ENCODE measurements at places on chromosomes 3 and 15.

- no peak for DNase-seq
Observed at GRCh38 chr15:88982946-88983342, 69.8 kb upstream of the MFGE8 start.

- DNase-seq = no peak
Observed at GRCh38 chr15:79682285-79682684, 214.5 kb downstream of the MTHFS start.

- DNase-seq = no peak
Observed at GRCh38 chr3:72006631-72007556, 221.9 kb upstream of the PROK2 start.

- DNase-seq = no peak
Observed at GRCh38 chr3:121483290-121483689, 62.5 kb downstream of the POLQ start.

DNA sequence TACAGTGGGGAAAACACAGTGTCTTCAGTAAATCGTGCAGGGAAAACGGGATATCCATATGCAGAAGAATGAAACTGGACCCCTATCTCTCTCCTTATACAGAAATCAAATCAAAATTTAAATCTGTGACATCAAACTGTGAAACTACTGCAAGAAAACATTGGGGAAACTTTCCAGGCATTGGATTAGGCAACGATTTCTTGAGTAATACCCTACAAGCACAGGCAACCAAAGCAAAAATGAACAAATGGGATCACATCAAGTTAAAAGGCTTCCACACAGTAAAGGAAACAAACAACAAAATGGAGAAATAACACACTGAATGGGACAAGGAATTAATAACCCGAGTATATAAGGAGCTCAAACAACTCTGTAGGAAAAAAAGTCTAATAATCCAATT, 165.3 kb downstream of the PLCL2 start:
- DNase-seq = no peak

- no peak for DNase-seq
Observed at GRCh38 chr3:157532529-157533297, 29.5 kb upstream of the VEPH1 start.

- DNase-seq = no peak
Observed at GRCh38 chr3:9229325-9229724, 20.1 kb downstream of the SRGAP3 start.

- no peak for DNase-seq
Observed at GRCh38 chr3:141860766-141861513, 15.5 kb upstream of the ATP1B3 start.

Data from activated CD8-positive, alpha-beta memory T cell treated with anti-CD3 and anti-CD28 coated beads, Interleukin-2, amount 50 U/mL, for 4 hours (primary cell).